Stimulated activated CD8-positive, alpha-beta memory T cell treated with anti-CD3 and anti-CD28 coated beads, Interleukin-15, amount 100 ng/mL, for 4 hours (primary cell): ENCODE measurements at places on chromosomes 16 and 17.

DNA sequence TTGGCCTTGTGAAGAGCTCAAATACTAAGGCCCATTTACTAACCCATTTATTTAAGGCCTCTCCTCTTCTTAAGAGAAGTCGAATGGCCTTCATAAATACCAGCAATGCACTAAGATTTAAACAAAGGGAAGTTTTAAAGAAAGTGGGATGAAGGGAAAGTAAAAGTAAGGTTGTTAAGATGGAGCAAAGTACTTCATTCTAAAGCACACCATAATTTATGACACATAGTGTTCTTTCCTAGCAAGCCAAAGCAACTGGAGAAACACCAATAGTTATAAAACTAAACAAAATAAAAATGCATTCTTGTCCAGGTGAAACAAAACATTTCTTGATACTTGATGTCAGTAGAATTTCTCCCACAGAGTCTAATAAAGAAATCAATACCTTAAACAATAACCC lies 27.9 kb downstream of the CDH11 start:
- no peak for DNase-seq

DNA sequence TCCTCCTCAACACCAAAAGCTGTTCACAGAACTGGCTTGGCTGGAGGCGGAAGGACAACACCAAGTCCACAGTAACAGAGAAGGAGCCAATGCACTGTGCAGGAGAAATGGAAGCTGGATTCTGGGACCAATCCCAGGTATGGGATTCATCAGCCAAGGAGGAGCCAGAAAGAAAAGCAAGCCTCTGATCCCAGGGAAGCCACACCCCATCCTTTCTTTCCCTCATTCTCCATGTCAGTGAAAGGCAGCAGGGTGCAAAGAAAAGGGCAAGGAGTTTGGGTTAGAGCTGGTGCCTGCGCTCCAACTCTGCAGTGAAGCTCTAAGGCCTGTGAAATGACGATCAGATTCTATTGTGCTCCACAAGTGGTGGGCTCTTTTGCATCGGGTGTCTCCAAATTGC lies 11.0 kb downstream of the DCAKD start:
- DNase-seq = no peak

DNA sequence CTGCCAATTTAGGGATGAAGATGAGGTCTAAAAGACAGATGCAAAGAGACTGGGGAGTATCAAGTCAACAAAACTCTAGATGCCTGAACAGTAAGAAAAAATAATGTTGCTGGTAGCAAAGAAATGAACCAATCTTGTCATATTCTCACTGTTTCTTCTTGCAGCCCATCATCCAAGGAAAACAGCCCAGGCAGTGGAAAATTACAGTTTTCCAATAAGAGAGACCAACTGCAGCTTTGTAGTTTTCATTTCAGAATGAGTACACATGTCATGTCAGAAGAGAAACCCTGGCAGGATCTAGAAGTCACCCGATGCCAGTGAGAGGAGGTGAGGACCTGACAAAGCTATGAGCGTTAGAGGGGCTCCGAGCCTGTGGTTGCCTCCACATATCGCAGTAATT lies 500.4 kb upstream of the PSMD7 start:
- DNase-seq = no peak

GRCh38 chr17:81154961-81155360 lies 10.3 kb upstream of the PVALEF start:
- no peak for DNase-seq

GRCh38 chr16:30761427-30761927 lies 385 bp downstream of the CFAP119 start:
- DNase-seq = no peak

- DNase-seq = no peak
Measured at GRCh38 chr16:76931186-76931585, 259.8 kb upstream of the MON1B start.

DNA sequence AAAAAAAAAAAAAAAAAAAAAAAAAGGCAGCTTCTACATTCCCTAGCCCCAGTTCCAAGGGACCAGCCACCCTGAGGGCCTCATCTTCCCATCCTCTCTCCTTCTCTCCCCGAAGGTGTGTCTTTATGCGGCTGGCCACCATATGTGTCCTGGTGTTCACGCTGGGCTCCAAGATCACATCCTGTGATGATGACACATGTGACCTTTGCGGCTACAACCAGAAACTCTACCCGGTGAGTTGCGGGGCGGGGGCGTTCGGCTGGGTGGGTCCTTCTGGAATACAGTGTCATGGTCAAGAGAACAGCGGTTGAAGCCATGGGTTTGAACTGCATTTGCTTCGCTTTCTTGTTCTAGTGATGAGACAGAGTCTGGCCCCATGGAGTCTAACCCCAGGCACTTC lies 22.6 kb upstream of the COQ7 start:
- DNase-seq = no peak

DNA sequence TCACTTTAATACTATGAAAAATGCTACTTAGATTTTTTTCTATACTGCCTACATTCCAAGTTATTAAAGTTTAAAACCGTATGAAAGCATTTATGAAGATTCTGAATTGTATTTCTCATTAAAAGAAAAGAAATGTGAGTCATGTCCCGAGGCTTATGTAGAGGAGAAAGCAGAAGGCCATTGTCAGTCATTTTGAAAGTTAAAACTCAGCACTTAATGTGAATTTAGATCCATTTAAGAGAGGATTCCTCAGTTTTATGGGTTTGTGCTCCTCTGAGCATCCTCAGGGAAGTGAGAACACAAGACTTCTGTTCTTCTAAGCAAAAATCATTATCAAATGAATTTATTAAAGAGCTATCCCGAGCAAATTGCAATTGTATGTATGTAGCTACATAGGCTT lies 11.8 kb downstream of the C17orf75 start:
- DNase-seq = no peak

GRCh38 chr16:75392906-75393305 lies 40.4 kb downstream of the CFDP1 start:
- no peak for DNase-seq

- no peak for DNase-seq
Measured at GRCh38 chr17:48632579-48633265, 6.6 kb upstream of the HOXB9 start.

DNA sequence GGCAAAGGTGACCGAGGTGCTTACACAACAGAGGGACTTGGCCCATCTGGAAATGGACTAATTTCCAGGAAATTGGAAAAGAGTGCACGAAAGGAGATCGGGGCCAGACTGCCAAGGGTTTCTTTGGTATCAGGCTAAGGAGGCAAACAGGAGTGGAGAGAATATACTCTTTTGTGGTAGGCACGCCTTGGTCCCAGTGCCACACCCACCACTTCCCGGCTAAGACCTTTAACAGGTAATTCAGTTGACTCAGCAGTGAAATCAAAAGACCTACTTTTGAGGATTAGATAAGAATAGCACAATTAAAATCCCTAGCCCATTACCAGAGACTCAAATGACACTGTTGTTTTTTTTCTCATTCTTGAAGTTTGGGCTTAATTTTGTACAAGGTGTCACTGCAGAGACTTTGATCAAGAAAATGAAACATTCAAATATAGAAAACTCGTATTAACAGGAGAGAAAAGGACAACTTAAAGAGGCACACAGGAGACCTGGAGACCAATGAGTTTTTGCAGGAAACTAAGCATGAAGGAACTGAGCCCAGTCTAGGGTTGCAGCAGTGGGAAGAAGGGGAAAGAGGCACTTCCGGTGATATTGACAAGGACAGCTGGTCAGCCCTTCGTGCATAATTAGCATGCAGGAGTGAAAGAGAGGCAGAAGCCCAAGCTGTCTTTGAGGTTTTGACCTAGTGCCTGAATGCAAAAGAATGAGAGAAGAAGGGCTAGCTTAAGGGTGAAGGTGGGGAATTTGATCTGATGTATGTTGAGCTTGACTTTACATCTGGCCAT lies 265.5 kb upstream of the CCL2 start:
- DNase-seq = no peak

GRCh38 chr17:17785407-17785806 lies 51.4 kb downstream of the SREBF1 start:
- no peak for DNase-seq

GRCh38 chr17:7237266-7237760 lies 1.9 kb downstream of the PHF23 start:
- no peak for DNase-seq

DNA sequence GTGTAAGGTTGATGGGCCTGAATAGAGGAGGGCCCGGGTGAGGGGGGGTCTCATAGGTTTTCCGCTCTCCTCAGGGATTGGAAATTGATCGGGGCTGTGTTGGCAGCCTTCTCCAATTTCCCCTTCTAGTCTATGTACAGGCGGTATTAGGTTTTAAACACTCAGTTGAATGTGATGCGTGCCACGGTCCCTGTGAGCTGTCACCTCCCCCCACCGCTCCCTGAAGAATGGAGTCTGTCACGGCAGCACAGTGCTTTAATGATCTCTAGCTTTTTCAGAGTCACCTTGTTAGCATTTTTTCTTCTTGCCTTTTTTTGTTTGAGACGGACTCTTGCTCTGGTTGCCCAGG lies 800 bp downstream of the COX4I1 start:
- no peak for DNase-seq

DNA sequence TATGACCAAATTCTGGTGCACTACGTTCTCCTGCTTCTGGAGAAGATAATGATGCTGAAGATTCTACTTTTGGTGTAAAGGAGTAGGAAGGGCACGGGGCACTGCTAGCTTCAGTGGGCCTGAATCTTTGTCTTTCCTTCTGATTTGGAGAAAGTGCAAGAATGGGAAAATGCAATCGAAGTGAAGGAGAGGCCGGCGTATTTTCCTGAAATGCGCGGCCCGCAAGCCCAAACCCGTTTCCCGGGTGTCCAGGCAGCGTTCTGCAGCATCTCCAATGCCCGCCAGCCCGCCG lies 372 bp upstream of the NDE1 start:
- no peak for DNase-seq

GRCh38 chr17:77688369-77688768 lies 270.1 kb upstream of the TNRC6C start:
- DNase-seq = no peak

DNA sequence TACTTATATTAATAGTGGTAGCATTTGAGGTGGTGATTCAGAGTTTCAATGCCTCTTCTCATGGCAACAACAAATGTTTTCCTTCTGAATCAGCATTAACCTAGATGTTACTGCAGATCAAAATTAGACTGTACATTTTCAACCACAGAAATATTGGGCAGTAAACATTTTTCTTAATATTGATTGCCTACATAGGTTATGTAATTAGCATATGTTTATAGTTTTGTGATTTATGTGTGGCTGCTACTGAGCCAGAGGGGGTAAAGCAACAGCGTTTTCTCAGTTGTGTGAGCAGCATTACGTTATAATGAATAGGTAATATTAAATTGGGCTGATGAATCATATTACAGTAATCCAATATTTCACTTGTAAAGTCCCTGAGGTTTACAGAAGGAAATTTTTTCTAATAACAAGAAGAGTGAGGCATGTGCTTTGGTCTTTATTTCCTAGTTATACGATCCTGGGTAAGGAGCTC lies 18.8 kb upstream of the BMERB1 start:
- no peak for DNase-seq

- no peak for DNase-seq
Measured at GRCh38 chr17:78893684-78894083, 9.3 kb downstream of the CEP295NL start.

GRCh38 chr16:26196802-26197201 lies 505.0 kb downstream of the HS3ST4 start:
- no peak for DNase-seq

GRCh38 chr16:1989209-1990100 lies at the start of gene SYNGR3:
SYNGR3 (plus strand) TSS chr16:1989970; CDS start chr16:1990103, 133 bp downstream.
- no peak for DNase-seq

- DNase-seq = no peak
Measured at GRCh38 chr16:86118467-86119307, 219.7 kb downstream of the IRF8 start.

DNA sequence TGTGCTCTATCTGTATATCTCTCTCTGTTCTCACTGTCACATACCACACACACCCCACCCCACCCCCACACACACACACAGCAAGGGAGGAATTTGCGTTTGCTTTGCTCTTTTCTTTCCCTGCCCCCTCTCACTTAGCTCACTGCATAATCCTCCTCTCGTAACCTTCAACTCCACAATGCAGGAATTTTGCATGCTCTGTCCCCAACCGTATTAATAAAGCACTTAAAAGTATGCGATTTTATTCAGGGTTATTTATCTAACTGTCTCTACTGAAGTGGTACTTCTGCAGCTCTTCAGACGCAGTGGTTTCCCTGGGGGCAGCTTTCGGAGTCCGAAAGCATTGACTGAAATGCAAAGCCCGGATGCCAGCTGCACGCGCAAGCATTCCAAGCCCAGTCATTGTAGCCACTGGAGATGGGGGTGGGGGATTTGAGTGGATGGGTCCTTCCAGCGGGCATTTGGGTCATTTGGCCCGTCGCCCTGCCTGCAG lies 105.4 kb upstream of the RBFOX1 start:
- no peak for DNase-seq

DNA sequence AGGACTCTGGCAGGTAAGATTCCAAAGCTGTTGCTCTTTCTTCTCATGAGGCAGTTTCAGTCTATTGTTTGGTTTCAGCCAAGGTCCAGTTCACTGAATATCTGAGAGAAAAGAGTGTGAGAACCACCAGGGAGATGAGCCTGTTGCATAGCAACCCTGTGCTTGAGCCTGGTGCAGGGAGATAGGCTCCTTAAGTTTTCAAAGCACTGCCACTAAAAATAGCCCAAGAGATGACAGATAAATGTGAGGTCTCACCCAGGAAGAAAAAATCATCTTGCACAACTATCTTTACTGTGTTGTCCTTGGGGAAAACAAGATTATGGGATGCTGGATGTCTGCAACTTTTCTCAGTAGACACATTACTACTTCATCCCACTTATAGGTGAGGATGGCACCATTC lies 26.2 kb upstream of the NUDT7 start:
- no peak for DNase-seq

GRCh38 chr17:5560361-5560988 lies 23.8 kb downstream of the NLRP1 start:
- DNase-seq = no peak

- no peak for DNase-seq
Measured at GRCh38 chr17:71779482-71779881, 341.3 kb upstream of the SOX9 start.

GRCh38 chr16:86525696-86526095 lies 15.4 kb downstream of the FOXF1 start:
- DNase-seq = no peak

DNA sequence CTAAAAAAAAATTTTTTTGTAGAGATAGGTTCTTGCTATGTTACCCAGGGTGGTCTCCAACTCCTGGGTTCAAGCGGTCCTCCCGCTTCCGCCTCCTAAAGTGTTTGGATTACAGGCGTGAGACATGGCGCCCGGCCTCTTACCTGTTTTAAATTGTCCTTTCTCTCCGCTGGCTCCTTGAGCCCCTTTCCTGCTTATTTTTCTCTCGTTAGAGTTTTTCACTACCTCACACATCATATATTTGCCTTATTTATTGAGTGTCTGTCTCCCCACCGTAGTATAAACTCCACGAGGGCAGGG lies 760 bp upstream of the SEC14L5 start:
- no peak for DNase-seq
